ENCODE measurements at places on chromosomes 1 and 21. TPM values are rescaled to one million over a fixed set of nuclear protein-coding genes. Genes with fewer than 3 reads are reported as not detected.
A peak's percentile ranks its signal among the peaks of the same experiment; 100 is the strongest.

- DNase-seq = no peak
Measured at GRCh38 chr1:151799179-151800022, 5.8 kb downstream of the LINGO4 start.

DNA sequence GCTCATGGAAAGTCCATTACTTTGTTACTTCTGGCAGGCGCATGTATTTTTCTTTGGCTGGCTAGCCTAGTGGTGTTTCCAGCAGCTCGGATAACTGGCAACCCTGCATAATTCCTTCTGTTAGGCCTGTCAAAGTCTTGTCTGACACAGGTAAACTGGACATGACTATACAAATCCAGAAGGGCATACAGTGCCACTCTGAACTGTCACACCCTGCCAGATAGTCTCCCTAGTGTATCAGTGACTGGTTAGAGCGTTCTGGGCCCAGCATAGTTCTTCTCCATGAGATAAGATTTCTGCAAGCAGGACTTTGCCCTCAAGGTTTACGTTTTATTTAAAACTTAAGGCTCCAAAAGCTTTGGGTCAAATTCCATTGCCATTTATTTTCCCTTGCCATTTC, 177.7 kb upstream of the GORAB start:
- no peak for DNase-seq

DNA sequence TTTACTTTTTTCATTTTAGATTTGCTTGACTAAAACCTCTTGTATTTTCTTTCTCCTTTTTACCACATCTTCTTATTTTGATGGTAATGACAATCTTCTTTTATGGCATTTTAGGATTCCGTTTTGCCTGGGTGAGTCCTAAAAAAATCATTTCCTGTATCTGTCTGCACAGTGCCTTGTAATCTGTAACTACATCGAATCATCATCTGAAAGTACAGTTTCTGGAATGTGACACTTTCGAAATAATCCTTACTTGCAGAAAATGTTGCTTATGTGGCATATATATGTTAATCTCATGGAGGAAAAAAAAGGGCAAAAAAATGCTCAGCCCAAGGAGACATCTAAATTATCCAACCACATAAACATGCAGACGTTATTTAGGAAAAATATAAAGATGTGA, 29.0 kb downstream of the GREM2 start:
- no peak for DNase-seq

Gene EMC1
- total RNA-seq = 44.4 TPM

Gene CEP104
- 26.9 TPM for total RNA-seq

DNA sequence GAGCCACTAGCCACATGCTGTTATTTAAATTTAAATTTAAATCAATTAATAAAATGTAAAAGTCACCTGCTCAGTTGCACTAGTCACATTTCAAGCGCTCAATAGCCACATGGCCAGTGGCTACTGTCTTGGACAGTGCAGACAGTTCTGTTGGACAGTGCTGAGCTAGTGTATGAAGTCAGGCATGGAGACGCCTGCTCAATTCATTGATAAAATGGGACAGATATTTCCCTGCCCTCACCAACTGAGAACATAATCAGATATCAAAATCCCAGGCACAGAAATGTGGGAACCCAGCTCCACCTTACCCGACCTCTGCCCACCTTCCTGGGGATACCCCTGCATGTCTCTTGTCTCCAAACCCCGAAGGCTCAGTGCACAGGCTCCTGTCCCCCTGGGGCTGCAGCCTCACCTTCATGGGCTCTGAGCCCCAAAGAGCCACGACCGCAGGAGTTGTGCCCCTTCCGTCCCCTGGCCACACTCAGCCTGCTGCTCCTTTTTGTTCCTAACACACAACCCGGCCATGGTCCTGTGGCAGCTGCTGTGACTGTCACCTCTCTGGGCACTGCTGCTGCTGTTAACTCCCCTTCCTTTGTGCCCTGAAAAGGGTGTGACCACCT, 63.5 kb downstream of the TCP10L start:
- no peak for DNase-seq

Gene CLEC20A
- total RNA-seq = not detected

Gene EDARADD
- total RNA-seq = 0.60 TPM

DNA sequence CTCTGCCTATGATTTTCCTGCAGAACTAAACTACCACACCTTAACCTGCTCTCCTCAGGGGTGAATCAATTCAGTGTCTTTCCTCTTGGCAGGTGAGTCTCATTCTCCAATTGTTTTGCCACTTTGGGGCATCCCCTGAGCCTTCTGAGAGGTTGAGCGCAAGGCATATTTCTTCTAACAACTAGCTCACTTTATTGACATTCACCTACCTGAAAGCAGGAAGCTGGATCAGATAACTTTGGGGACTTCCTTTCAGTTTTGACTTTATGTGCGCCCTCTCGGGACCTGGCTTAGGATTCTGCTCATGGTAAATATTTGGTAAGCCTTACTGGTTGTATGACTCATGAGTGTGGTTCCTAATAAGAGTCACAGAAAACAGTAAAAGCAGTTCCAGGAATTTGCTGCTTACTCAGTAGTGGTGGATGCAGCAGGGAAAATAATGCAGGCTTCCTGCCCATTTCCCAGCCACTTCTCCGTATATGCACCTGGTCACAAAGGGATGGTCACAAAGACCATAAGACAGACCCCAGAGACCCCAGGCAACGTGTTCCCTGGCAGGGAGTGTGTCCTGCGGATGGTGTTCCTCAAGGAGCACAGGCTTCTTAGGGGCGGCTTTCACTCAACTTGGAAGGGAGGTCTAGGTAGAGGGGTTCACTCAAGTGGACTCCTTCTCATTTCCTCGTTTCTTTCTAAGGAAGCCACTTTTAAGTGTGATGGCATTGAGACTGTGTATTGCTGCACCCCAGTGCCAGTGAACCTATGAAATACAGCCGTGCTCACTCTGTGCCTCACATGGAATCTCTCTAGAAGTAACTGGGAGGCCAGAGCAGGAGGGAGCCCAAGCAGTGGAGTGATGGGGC, 22.0 kb upstream of the BATF3 start:
- no peak for DNase-seq

DNA sequence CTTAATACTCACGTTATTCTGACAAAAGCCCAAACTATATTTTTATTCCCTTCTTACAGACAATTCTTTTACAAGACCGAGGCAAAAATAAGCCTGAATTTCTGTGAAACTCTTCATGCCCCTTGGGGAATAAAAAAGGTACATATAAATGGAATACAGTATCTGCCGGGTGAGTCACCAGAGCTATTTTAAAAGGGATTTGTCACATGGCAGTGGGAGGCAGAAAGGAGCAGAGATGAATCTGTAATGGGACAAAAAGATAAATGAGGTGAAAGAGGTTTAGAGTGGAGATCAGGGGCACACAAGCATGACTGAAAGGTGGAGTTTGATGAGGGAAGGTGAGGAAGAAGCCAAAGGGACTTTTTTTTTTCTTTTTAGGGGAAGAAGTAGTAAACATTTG, 8.8 kb downstream of the XCL1 start:
- no peak for DNase-seq

GRCh38 chr1:10958614-10959013, 53.8 kb upstream of the TARDBP start:
- DNase-seq = no peak

- no peak for DNase-seq
Measured at GRCh38 chr1:244064621-244065020, 13.5 kb downstream of the ZBTB18 start.

DNA sequence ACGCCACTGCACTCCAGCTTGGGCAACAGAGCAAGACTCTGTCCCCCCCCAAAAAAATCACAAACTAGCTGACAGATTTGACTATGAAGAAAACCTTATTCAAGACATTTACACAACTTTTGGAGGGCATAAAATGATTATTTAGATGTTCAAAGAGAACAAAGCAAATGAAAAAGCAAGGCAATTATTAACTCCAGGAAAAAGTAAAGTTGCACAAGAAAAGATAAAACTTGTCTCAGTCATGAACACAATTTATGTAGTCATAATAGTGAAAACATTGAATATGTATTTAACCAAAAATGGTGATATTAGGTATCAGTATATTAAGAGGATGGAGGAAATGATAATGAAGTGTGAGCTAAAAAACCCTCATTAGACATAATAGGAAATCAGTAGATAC, 11.9 kb upstream of the TARDBP start:
- DNase-seq = no peak

Gene CHODL
- not detected for total RNA-seq

Gene ARL8A
- total RNA-seq = 63.2 TPM

Gene SPRR1B
- total RNA-seq = not detected

DNA sequence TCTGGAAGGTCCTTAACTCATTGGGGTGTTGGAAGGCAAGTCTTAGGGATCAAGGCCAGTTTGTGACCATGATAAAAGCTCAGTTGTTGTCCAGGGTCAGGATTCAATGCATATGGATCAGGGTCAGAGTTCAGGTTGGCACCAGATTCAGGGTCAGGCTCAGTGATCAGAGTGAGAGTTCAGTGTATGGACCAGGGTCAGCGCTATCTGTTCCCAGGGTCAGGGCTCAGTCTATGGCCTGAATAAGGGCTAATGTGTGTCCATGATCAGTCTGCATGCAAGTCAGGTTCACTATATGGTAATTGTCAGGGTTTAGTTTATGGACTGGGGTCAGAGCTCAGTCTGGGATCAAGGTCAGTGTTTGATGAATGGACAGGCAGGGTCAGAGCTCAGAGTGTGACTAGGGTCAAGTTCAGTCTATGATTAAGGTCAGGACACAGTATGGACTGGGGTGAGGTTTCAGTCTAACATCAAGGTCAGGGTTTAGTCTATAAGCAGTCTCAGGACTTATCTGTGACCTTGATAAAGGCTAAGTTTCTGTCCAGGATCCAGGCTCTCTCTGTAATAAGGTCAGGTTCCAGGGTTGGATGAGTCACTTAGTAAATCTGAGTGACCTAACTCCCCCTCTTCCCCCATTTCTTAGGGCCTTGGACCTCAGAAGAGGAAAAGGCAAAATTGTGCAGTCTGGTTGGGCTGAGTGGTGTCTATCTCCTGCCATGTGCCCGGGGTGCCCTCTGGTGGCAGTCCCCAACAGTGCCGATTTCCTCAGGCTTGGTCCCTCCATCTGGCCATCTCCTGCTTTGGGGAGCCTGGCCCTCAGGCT, 23.8 kb downstream of the KNCN start:
- DNase-seq = peak; percentile 86

DNA sequence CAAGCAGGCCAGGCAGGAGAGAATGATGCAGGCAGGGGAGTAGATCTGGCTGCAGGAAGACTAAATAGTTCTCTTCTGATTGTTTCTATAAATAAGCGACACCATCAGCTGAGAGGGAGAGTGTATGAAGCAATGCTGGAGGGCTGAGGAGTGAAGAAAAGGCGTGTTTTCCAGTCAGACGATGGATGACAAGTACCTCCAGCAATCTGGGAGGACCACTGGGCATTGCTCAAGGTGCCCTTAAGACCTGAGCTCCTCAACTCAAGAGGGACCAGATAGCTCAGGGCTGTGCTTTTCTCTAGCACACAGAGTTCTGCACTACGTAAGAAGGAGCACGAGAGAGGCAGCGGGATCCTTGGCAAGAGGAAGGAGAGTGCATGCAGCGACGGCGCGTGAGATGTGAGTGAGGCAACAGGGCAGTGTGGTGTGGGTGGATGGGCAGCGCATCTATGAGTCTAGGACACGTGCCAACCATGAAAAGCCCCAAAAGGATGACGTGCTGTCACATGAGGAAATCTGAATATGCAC, 36.0 kb downstream of the PABPC4 start:
- DNase-seq = no peak

Gene PLEKHA6
- total RNA-seq = 2.6 TPM

Data from activated naive CD4-positive, alpha-beta T cell treated with anti-CD3 and anti-CD28 coated beads, Interleukin-2, amount 50 U/mL, for 72 hours (primary cell).